ENCODE measurements at places on chromosomes 5 and 9.

- no peak for DNase-seq
Measured at GRCh38 chr5:126858441-126858840, 81.5 kb downstream of the LMNB1 start.

GRCh38 chr5:149217096-149217802 lies 54.4 kb upstream of the AFAP1L1 start:
- DNase-seq, result no peak

DNA sequence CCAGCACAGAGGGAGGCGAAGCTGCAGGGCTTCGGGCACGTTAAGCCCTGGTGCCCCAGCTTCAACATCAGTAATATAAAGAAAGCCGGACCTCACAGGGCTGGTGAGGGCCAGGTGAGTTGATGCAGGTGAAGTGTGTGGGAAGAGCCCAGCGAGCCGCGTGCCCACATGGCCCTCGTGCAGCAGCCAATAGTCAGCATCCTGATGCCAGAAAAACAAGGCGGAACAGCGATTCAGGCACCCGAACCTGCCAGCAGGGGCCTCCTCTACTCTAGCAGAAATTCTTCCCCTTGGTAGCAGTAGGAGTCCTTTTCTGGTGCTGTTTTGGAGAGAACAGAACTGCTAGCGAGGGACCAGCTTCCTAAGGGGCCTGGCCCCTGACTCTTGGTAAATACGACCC lies 7.8 kb downstream of the MED10 start:
- DNase-seq, result no peak

DNA sequence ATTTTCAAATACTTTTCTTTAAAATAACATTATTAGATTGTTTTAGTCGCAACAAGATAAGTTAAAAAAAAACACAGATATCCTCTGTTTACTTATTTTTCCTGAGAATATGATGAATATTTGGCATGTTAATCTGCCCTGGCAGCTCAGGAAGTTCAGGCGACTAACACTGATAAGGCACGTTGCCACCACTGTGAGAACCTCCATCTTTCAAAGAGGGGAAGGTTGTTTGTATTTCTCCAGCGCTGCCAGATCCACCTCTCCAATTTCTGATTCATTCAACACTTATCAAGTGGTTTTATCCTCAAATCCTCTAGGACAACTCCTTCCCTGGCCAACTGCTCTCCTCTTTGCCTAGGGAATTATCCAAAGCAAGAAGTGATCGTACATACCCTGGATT lies 21.8 kb downstream of the CTNNAL1 start:
- DNase-seq, result no peak

GRCh38 chr5:93461756-93462155 lies 119.3 kb downstream of the NR2F1-AS1 start:
- no peak for DNase-seq

DNA sequence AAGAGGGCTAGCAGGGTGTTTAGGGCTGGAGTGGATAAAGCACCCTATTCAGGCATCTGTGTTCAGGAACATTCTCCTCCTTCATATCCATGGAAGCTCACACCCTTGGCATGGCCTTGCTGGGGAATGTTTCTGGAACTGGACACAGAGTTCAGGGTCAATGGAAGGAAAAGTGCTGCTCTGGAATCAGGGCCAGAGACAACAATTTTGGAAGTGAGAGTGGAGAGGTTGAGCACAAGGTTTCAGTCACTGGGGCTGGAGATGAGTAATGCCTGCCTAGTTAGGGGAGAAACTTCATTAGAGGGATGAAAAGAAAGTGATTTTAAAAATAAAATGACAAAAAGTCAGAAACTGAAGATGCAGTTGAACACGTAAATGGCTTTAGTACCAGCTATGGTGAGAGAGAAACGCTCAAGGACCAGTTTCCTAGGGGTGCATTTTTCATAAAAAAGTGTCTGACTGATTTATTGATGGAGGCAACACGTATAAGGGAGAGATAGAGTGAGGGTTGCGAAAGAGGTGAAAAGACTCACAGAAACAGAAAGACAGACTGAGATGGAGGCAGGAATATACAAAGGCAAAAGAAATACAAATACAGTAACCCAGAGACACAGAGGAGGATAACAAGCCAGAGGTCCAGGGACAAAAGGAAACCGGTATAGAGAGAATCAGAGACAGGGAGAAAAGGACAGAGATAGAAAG lies 8.0 kb upstream of the TNFSF15 start:
- DNase-seq, result no peak

DNA sequence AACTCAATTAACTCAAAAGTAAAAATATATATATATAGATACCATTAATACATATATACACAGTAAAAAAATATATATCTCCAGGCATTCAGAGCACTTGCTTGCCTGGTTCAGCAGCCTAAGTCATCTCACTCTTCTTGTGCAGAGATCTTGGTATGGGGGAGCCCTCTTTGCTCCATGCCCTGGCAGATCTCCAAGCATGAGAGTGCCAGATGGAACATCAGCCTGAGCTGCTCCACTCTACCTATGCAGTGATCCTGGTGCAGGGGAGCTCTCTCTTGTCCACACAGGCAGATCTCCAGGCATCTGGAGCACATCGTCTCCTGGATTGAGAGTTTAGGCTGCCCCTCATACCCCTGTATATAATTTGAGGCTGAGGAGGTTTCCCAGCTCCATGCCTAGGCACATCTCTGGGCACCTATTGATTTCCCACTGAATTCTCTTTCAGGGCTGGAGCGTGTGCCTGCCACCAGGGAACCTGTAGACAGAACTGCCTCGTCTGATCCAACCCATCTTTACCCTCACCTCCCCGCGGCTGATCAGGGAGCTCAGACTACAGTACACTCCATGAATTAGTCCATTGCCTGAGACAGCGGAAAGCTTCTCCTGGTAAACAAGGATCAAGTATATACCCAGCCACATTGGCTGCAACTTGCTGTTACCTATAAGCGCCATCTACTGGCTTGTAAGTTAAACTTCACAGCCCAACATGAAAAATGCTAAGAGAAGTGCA lies 342.4 kb upstream of the GRIA1 start:
- no peak for DNase-seq

- DNase-seq, result no peak
Measured at GRCh38 chr9:86792136-86792535, 155.2 kb downstream of the GAS1 start.

DNA sequence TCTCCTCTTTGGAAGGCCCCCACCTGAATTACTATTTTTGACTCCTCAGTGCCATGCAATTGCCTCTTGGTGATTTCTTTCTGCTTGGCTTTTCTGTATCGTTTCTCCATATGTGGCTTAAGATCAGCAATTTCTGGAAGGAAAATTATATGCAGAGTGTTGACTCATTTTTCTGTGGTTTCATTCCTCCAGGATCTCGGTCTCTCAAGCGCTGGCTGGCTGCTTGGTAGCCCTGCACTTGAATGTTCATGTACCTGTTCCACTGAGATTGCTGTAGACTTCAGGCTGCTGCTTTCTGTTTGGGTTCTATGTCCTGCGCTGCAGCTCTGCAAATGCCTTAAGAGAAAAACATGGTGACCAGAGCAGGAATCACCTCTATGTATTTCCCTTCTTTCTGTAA lies 77.6 kb downstream of the INIP start:
- DNase-seq, result no peak
